Naive thymus-derived CD4-positive, alpha-beta T cell (primary cell): ENCODE measurements at places on chromosomes 5 and 9. TPM values are rescaled to one million over a fixed set of nuclear protein-coding genes. Genes with fewer than 3 reads are reported as not detected.

DNA sequence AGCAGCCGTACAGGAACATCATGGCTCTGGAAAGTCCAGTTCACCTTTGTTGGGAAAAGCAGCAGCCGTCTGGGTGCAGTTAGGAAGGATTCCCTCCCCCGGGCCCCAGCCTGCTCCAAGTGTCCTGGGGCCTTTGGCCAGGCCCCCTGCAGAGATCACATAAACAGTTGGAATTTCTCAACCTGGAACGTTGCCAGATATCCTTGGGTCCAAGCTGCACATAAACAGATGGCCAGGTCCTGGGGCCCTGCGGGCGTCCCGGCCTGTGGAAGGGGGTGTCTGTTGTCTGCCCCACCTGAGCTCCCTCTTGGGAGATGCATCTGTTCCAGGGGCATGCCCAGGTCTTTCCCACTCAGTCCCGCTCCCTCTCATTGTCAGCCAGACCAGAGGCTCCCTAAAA, 92.7 kb downstream of the COL5A1 start:
- no peak for DNase-seq

Gene ERCC8
- total RNA-seq, result 7.2 and 8.0 TPM in 2 replicates

DNA sequence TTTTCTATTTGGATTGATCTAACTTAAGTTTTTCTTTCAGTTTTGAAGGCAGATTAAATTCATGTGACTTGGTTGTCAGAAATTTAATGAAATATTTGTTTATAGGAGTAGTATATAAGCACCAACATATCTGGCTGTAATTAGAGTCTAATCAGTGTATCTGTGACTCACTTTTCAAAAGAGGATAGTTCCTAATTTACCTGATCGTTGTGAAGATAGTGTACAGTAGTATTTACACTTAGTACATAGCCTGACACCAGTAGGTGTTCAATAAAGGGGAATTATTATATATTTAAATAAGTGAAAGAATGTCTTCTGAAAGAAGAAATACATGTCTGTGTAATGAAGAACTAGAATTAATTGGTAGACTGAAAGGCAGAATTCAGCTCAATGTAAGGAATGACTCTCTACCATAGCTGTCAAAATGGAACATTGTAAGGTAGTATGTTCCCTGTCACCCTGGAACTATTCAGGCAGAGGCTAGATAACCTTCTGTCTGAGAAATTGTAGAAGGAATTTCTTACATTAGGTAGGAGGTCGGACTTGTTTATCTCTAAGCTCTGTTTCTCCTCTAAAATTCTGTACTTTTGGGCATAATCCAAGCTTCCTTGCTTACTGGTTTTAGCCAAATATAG, 8.6 kb downstream of the TGFBR1 start:
- no peak for DNase-seq

DNA sequence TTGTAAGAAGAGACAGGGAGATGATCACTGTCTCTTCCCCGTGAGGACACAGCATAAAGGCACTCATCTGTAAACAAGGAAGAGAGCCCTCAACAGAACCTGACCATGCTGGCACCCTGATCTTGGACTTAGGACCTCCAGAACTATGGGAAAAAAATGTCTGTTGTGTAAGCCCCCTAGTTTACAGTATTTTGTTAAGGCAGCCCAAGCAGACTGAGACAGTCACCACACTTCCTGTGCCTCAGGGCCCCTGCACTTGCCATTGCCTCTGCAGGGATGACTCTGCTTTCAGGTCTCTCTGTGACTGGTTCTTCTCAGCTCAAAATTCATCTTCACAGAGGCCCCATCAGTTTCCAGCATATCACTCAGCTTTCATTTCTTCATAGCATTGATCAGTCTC, 372.1 kb downstream of the TLE1 start:
- DNase-seq, result no peak

- no peak for DNase-seq
These were observed 9.4 kb upstream of the EFNA5 start for GRCh38 chr5:107680099-107680498.

GRCh38 chr5:167593329-167594060, 698.0 kb upstream of the WWC1 start:
- DNase-seq, result no peak

Gene NEK6
- total RNA-seq, result 1.9 TPM

DNA sequence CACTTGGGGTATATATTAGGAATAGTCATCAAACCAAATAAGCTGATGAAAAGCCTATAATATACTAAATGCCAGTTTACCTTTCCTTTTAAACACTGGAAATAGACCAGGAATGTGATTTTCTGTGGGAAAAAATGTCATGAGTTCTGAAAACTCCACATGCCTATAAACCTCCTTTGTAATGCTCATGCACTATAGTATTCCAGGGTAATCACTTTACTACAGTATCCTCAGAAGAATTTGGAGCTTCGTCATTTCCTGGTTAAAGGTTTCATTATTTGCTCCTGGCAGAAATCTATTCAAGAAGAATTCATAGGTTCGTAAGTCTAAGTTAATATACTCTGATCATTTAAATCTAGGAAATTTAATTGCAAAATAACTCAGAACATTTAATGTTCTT, 1076.7 kb upstream of the DMAC1 start:
- DNase-seq, result no peak

GRCh38 chr9:96071076-96071814, 195.8 kb downstream of the ERCC6L2 start:
- DNase-seq, result no peak

DNA sequence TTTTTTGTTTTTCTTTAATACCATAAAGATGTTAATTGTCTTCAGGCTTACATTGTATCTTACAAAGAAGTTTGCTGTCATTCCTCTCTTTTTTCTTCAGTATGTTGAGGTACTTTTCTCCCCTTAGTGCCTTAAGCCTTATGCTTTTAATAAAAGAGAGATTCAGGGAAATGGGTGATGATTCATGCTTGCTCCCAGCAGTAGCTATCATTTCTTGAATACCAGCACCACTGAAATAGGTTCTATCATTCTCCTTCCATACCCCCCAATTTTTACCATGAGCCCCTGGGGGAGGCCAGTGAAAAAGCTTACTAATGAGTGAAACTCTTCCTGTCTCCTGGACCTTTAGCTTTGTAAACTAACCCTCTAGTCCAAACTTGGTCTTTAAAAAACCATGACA, 165.0 kb downstream of the FBXL7 start:
- no peak for DNase-seq

DNA sequence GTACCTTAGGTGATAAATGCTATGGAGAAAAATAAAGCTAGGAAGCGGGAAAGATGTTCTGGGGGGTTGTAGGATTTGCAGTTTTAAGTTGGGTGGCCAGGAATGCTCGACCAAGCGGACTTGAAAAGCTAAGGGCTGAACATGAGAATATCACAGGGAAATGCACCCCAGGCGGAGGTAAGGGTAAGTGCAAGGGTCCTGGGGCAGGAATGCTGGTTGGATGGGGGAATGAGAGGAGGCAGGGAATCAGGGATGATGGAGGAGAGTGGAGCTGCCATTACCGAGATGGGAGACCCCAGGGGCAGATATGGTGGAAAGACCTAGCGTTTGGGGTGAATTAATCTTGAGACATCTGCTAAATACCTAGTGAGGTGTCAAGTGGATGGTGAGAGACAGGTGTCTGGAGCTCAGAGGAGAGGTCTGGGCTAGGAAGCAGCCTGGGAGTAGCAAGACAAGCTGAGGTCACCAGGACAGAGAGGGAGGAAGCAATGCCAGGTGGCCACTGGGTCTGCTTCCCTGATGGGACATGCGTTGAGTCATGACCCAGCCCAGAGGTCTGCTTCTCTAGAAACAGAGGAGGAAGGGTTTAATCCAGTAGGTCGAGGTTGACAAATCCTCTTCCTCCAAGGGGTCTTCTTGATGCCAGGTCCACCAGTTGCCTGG, 77.7 kb upstream of the ASS1 start:
- DNase-seq, result no peak

Gene CDC20B
- not detected for total RNA-seq

Gene LHX3
- total RNA-seq, result 0.15 TPM

DNA sequence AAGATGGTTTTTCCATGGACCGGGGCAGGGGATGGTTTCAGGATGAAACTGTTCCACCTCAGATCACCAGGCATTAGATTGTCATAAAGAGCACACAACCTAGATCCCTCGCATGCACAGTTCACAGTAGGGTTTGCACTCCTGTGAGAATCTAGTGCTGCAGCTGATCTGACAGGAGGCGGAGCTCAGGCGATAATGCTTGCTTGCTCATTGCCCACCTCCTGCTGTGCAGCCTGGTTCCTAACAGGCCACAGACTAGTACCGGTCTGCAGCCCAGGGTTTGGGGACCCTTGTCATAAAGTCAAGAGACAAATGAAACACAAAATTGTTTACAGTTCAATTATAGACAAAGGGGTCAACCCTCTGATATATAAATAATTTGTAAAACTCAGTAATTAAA, 101.7 kb downstream of the RANBP17 start:
- DNase-seq, result no peak

Gene TARS1
- 97.1 TPM for total RNA-seq

- no peak for DNase-seq
These were observed 21.9 kb downstream of the ANKH start for GRCh38 chr5:14849516-14850294.

- no peak for DNase-seq
These were observed 43.0 kb upstream of the KCNV2 start for GRCh38 chr9:2674141-2674824.

Gene FBP2
- not detected for total RNA-seq

Gene CARTPT
- total RNA-seq, result not detected

DNA sequence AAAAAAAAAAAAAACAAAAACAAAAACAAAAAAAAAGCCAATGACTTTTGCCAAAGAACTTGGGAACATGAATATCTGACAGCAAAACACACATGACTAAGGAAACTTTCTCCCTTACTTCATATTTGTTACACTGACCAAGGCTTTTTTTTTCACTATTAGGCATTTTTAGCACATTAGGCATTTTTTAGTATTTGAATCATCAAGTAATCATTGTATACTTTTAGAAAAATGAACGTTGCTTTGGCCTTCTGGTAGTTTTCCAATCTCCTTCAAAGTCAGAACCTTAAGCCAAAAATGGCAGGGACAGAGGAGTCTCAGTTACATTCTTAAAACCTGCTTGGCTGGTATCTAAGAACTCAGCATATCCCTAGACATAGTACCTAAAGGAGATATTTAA, 19.3 kb downstream of the NREP start:
- DNase-seq, result no peak

GRCh38 chr5:16450163-16450562, 15.4 kb downstream of the ZNF622 start:
- no peak for DNase-seq

DNA sequence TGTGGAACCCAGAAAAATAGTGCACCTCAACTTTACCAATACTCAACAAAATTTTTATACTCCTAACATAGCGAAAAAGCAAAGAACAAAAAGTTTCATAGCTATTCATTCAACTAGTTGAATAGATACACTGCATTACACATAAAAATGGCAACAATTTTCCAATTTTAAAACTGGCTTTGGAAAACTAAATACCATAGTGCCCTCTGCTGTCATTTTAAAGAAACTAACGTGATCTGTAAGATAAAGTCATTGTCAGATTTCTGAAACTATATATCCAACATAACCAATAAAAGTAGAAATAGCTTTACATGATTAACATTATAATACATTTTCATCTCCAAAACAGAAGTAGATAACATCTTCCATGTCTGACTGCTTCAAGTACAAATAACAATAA, 31.6 kb downstream of the DTWD2 start:
- DNase-seq, result no peak

DNA sequence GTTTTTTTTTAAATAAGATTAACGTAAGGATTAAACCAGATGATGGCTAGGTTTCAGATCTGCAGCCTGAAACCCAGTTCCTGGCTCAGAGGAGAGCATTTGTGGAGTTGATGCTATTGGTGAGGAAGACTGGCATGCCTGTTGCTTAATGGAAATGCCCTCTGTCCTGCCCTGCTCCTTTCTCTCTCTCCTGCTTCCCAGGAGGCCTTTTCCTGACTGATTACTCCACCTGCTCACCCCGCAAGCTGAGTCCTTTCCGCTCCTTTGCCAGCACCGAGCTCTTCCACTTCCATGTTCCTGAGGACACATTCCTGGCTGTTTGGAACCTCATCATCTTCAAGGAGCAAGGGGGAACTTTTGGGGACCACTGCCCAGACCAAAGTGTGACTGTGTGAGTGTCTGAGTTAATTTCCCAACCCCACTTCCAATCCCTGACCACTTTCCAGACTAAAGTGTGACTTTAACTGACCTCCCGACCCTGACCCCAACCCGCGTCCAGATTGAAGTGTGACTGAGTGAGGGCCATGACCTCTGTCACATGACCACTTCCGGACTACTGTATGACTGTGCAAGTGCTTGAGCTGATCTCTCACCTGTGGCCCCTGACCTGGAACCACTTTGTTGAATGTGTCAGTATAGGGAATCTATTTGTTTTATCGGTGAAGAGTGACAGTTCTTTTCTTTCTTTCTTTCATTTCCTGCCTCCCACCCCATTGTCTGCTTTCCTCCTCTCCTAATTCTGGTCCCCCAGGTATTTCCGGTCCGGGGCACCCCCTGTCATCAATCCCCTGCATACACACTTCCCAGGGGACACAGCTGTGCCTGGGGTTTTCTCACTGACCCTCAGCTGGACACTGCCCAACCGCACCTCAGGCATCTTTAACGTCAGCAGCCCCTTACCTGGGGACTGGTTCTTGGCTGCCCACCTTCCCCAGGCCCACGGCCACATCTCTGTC, 5.5 kb downstream of the TMEM8B start:
- no peak for DNase-seq

Gene MTAP
- 29.0 TPM for total RNA-seq

- no peak for DNase-seq
These were observed 73.3 kb upstream of the IFNK start for GRCh38 chr9:27450752-27451151.

DNA sequence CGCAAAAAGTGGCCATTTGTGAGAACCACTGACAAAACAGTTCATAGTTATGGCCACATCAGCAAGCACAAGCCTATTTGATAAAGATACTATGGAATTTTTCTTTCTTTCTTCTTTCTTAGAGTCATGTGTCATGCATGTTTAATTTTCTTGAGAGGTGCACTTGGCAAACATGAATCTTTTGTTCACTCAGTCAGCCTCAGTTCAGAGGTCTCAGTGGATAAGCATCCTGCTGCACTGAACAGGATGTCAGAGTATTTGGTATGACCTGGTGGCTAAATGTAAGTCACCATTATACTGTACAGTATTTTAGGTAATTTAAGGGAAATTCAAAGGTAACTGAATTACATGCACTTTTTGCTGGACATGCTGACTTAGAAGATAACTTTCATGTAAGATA, 5.4 kb downstream of the NNT start:
- no peak for DNase-seq

GRCh38 chr5:9046756-9047481, 499.0 kb downstream of the SEMA5A start:
- no peak for DNase-seq
